T1000 (cell line): ENCODE measurements at places on chromosomes 4 and X.

- DNase-seq: no peak
Measured at GRCh38 chrX:119237562-119237942, 1.5 kb downstream of the PGRMC1 start.

GRCh38 chr4:124279741-124280140 is 432.8 kb downstream of the ANKRD50 start:
- DNase-seq: no peak

- no peak for DNase-seq
Measured at GRCh38 chr4:88143504-88143903, 14.9 kb downstream of the ABCG2 start.

GRCh38 chrX:153965406-153965805 is 6.2 kb downstream of the HCFC1 start:
- DNase-seq: no peak
